HCEC 1CT (cell line): ENCODE measurements at places on chromosomes 7 and 10.
A peak's percentile ranks its signal among the peaks of the same experiment; 100 is the strongest.

DNA sequence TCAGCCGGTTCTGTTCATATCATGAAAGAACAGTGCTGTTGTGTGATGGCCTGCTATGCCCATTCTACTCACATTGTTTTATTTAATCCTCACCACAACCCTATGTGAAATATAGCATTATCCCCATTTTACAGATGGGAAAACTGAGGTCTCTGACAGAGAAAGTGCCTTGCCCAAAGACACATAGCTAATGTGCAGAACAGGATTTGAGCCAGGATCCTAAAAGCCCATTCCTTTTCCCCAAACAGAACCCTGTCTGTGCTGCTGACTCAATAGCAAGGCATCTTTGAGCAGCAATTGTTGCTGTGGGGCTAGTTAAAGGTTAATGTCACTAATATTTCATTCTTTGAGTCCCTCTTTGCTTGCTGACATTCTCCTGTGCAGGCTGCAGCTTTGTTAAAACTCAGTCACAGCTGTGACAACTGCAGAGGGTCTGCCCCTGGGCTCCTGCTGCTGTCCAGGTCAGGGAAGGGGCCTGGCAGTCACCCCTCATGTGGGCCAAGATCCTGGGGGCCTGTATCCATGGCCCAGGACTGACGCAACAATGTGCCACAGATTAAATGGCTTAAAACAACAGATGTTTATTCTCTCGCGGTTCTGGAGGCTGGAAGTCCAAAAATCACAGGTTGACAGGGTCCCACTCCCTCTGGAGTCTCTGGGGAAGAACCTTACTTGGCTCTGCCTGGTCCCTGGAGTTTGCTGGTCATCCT is 40.4 kb downstream of the AFAP1L2 start:
- no peak for DNase-seq

- no peak for DNase-seq
These were observed at the start of gene SEMA4G for GRCh38 chr10:100969187-100970075. Gene SEMA4G, plus strand, starts transcription at chr10:100969504. Its CDS starts 3,409 bp downstream, at chr10:100972913.

GRCh38 chr10:96891840-96892239 is 59.7 kb downstream of the LCOR start:
- no peak for DNase-seq

- peak; percentile 91 for DNase-seq
These were observed 32.5 kb downstream of the ZNF438 start for GRCh38 chr10:30999070-30999712.

- no peak for DNase-seq
These were observed 34.5 kb downstream of the ZNF775 start for GRCh38 chr7:150413640-150414081.

- no peak for DNase-seq
These were observed 516.4 kb downstream of the PCDH15 start for GRCh38 chr10:54284526-54285193.

DNA sequence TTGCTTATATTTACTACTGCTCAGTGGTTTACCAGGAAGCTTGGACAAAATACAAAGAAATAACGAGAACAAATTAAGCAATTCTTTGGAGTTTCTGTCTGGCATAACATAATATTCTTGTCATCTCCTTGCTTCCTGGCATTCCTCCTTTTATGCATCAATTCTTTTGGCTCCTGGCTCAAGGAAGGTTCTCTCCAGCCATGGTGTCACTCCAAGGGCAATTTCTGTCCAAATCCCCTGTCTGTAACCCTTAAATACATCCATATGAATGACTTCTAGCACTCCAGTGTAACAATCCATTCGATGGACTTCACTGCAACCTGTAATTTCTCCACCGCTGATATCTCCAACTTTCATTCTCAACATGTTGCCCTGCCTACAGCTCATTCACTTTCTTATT is 617.7 kb upstream of the ANKRD30A start:
- DNase-seq = no peak

DNA sequence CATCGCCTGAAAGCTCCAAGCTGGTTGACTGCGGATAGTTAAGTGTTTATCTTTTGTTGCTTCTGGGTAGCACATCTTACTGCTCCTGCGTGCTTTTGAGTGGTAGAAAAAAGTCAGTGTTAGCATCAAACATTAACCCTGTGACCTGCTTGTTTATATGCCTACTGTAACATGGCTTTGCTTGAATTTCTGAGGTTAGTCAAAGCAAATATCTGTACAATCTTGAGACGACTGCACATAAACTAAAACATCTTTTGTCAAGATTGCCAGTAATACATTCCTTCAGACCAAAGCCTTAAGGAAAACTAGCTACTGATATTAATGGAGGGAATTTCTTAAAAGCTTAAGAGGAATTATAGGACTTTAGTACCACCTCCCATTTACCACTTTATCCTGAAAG is 163.7 kb downstream of the BAMBI start:
- DNase-seq = no peak

GRCh38 chr7:85407391-85407790 is 220.5 kb upstream of the SEMA3D start:
- no peak for DNase-seq

- DNase-seq = peak; percentile 60
These were observed 771 bp downstream of the PHYHIPL start for GRCh38 chr10:59177031-59177797.

- peak; percentile 52 for DNase-seq
These were observed 806.5 kb downstream of the PHTF2 start for GRCh38 chr7:78605119-78605518.

DNA sequence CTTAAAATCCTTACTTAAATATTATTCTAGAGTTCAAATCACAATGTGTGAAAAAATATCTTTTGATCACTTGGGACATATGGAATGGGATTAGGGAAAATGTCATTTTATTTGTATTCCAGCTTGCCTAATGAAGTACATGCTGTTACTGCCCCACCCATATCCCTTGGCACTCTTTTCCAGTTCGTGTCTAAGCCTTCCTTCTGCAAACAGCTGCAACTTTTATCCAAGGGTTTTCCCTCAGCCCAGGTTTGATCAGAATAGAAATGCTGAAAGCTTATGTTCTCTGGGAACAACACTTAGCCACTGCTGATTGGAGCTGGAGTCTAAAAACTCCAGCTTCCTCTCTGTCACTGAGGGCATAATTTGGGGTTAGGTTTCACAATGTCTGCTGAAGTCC is 214.1 kb upstream of the FAM3C start:
- DNase-seq = no peak

- DNase-seq = no peak
These were observed 38.7 kb downstream of the PLXNA4 start for GRCh38 chr7:132537456-132538145.

GRCh38 chr10:104339469-104340110 is 1.3 kb upstream of the ITPRIP start:
- DNase-seq = peak; percentile 74

DNA sequence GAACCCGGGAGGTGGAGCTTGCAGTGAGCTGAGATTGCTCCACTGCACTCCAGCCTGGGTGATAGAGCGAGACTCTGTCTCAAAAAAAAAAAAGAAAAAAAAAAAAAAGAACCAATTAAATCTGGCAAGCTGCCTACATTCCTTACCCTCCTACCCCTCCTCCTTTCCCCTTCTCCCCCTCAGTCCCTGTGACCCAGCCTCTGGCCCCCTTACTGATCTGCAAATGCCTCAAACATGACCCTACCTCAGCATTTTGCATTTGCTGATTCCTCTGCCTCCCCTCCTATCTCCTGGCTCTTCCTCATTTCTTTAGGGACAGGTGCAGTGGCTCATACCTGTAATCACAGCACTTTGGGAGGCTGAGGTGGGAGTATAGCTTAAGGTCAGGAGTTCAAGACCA is 19.3 kb downstream of the CDHR3 start:
- DNase-seq = no peak

DNA sequence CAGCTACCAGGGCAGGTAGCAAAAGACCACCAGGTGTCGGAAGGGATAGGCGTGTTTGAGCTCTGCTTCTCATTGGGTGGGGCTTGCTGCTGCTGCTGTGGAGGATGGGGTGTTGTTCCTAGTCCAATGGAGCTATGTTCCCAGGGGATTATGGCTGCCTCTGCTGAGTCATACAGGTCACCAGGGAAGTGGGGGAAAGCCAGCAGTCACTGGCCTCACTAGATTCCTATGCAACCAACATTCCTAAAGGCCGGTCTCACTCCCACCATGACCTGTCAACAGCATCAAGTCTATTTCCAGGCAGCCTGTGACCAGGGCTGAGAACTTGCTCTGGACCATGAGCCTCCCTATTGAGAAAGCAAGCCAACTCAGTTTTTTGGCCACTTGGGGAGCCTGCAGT is 1160.8 kb downstream of the REEP3 start:
- no peak for DNase-seq

DNA sequence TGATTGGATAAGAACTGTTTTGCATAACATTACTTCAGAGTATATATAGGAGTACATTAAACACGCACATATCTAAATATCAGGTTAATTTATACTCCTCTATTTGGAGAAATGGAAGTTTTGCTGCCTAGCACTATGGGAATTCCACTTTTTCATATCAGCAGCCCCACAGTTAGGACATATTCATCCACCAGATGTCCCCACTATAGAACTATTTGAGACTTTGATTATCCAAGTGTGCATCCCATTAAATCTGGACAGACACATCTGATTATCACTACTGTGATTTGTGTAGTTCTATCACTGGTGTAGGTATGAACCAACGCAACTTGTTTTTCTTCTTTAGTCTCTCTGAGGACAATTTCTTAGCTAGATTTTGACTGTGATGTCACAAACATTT is 345.7 kb downstream of the THSD7A start:
- peak; percentile 10 for DNase-seq
